Activated CD8-positive, alpha-beta memory T cell treated with anti-CD3 and anti-CD28 coated beads, Interleukin-2, amount 10 ng/mL, durations not matched to agents 7 days and 5 days (primary cell): ENCODE measurements at places on chromosomes 7 and 10. TPM values are rescaled to one million over a fixed set of nuclear protein-coding genes. Genes with fewer than 3 reads are reported as not detected.

The DPCD gene
- 3.7 TPM for total RNA-seq

The SGCE gene
- 2.4 TPM for total RNA-seq

The MYL10 gene
- not detected for total RNA-seq

The C1QL3 gene
- not detected for total RNA-seq

The TUBB8 gene
- total RNA-seq, result not detected

The NPC1L1 gene
- not detected for total RNA-seq

The GALNT17 gene
- total RNA-seq, result not detected

The UCN3 gene
- not detected for total RNA-seq

The LIPK gene
- total RNA-seq, result not detected

The NDUFA5 gene
- 39.7 TPM for total RNA-seq

The PON3 gene
- total RNA-seq, result 0.40 TPM

The PLAC9 gene
- not detected for total RNA-seq

DNA sequence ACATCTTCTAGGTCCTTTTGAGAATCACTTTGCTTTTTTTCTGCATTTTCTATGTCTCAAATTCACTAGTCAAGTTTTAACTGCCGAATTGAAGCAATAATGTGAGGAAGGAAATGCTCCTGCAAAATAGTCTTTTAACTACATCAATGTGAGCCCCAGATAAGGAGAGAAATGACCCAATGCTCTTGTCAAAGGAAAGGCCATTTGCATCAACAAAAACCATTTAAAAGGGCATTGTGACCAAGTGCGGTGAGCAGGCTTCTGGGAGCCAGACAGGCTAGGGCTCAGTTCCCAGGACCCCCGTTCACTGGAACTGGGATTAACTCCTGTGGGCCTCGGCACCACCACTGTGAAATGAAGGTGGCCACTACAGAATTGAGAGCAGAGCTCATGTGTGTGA is 127.9 kb upstream of the EEPD1 start:
- no peaks in the 10 kb centered on the region for H3K36me3 ChIP-seq
- H3K4me1 ChIP-seq, result no peaks in the 10 kb centered on the region
- DNase-seq, result no peak
- H3K4me3 ChIP-seq, result no peak overlapping the region
- H3K27me3 ChIP-seq, result peaks cover 53% of the 10 kb centered on the region

DNA sequence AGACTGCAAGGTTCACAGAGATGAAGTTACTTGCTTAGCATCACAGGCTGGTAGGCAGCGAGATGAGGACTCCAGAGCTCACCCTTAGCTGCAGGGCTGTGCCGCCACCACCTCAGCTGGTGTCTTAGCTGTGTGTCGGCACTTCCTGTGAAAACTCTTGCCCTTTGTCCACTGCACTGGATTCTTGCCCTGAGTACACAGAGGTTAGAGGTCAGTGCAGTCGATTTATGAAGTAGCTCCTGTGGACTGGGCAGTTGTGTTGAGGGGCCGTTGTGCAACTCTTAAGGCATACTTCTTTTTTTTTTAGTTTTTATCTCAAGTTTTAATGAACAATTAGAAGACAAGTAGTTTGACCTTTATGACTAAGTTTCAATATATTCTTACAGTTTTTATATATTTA is 10.6 kb downstream of the NDUFB2 start:
- peaks cover 35% of the 10 kb centered on the region for H3K36me3 ChIP-seq
- DNase-seq, result no peak
- no peak overlapping the region for H3K4me3 ChIP-seq

DNA sequence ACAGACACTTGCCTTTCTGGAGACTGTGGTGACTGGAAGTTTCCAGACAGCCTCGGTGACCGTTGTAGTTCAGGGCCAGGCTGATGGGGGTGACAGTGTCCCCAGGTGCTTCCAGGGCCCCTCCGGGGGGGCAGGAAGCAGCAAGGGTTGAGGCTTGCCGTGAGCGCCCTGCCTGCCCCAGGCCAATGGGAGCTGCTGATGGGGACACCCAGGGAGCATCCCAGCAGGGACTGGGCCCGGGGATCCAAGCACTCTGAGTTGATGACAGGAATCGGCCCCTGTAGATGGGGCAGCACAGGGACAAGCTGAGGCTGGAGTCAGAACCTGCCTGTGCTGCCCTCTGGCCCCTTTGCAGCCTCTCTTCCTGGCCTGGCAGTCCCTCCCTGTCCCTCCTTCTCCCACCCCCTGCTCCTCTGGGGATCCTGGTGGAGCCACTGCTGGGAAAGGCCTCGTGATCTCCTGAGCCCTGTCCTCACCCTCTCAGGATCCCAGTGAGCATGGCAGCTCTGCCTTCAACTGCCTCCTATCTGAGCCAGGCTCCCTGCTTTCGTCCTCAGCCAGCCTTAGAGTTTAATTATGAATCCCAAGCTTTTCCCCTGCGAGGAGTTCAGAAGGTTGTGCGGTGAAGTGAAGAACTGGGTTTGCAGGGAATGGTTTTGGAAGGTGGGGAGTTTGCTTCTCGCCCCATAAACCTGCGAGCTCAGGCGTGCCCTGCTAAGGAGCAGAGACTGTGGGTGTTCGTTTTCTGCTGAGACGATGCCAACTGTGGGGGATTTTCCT is 84.7 kb downstream of the ADCY1 start:
- peak; percentile 31 for DNase-seq
- no peak overlapping the region for H3K4me3 ChIP-seq
- no peaks in the 10 kb centered on the region for H3K27me3 ChIP-seq
- H3K36me3 ChIP-seq, result no peaks in the 10 kb centered on the region
- no peaks in the 10 kb centered on the region for H3K4me1 ChIP-seq

- no peak for DNase-seq
- no peaks in the 10 kb centered on the region for H3K36me3 ChIP-seq
- no peak overlapping the region for H3K4me3 ChIP-seq
- H3K27me3 ChIP-seq, result no peaks in the 10 kb centered on the region
- H3K4me1 ChIP-seq, result no peaks in the 10 kb centered on the region
- H3K27ac ChIP-seq, result no peak overlapping the region
These were observed 735.3 kb downstream of the SUGCT start for GRCh38 chr7:40870108-40870507.

- no peak for DNase-seq
- peaks cover 31% of the 10 kb centered on the region for H3K4me1 ChIP-seq
- H3K27me3 ChIP-seq, result peaks cover 69% of the 10 kb centered on the region
These were observed 24.0 kb upstream of the RNF32 start for GRCh38 chr7:156616269-156617202.

DNA sequence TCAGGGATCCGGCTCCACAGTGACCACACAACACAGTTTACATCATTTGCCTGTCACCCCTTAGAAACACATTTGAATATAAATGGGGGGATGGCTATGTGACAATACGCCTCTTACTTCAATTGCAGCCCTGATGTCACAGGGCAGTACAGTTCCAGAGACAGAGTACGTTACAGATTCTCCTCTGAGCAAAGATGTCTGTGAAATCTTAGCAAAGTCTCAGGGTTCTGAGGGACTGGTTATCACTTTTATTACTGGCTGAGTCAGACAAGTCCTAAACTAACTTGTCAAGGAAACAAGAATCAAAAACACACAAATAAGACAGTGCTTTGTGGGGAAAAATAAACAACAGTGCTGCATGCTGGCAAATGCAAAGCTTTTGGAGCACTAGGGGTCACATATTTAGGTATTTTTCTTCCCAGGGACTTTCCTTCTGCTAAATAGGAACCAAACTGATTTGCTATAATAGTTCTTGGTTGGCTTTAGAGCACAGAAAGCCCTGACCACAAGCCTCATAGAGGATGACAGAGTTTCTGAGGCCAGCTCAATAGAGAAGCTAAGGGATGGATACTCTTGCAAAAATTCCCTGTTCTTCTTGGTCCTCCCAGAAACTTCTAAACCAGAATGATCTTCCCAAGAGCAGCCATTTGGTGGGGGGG is 501.6 kb downstream of the GRID1 start:
- H3K27me3 ChIP-seq, result peaks cover 10% of the 10 kb centered on the region
- H3K4me3 ChIP-seq, result no peak overlapping the region
- no peak for DNase-seq
- H3K36me3 ChIP-seq, result no peaks in the 10 kb centered on the region

DNA sequence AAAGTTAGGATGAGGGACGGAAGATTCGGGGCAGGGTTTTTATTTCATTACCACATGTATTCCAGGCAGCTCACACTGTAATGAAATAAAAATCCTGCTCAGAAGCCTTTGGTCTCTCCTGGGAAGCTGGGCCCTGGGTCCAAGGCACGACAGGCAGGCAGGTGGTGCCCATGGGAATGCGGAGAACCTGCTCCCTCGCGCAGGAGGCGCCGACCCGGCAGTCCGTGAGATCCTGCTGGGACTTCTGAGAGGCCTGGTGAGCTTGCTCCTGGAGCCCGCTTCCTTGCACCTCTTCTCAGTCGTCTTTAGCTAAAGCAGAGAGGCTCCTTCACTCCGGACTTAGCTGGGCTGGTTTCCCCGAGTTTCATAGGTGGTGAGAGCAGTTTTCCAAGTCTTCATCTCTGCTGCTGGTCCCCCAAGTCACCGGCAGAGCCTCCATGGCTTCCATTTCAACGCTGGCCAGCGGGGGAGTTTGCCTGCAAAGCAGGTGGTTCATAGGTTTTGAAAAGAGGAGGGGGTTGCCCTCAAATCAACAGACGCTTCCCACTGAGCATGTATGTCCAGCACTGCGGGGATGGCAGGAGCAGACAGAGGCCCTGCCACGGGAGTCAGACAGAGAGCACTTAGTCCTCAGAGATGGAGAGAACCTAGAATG is 24.5 kb downstream of the IL15RA start:
- H3K27me3 ChIP-seq, result no peaks in the 10 kb centered on the region
- DNase-seq, result no peak
- peaks cover 18% of the 10 kb centered on the region for H3K36me3 ChIP-seq
- H3K27ac ChIP-seq, result no peak overlapping the region

DNA sequence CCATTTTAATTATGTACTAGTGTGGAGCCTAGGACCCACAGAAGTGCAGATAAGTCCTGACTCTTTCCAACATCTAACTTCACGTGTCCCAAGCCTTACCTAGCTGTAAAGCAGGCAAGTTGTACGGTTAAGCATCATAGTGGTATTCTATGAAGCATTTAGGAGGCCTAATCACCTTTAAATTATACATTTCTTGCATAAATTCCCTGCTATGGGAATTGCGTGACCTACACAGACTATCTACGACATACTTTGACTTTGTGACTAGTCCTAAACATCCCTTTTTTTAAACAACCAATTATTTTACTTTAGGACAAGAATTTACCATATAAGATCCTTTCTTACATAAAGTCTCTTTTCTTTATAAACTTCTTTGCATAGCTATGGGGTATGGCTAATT is 37.7 kb upstream of the LRGUK start:
- no peaks in the 10 kb centered on the region for H3K4me1 ChIP-seq
- H3K27ac ChIP-seq, result no peak overlapping the region
- no peak for DNase-seq

DNA sequence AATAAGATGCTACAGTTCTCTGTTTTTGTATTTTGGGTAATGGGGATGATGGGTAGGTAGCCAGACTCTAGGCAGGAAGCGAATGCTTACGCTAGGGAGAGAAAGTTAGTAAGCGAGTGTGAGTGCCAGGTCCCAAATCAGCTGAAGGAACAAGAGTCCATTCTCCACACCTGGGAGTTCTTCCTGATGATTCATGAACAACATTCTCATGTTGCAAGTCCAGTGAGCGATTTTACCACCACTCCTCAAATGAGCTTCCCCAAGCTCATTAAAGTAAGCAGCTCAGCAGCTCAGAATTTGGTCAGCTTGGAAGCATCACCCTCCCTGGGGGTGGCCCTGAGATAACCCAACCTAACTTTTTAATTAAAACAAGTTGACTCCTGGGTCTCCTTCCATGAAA is 27.3 kb downstream of the SH3PXD2A start:
- no peak overlapping the region for H3K27ac ChIP-seq
- DNase-seq, result no peak
- no peak overlapping the region for H3K4me3 ChIP-seq

DNA sequence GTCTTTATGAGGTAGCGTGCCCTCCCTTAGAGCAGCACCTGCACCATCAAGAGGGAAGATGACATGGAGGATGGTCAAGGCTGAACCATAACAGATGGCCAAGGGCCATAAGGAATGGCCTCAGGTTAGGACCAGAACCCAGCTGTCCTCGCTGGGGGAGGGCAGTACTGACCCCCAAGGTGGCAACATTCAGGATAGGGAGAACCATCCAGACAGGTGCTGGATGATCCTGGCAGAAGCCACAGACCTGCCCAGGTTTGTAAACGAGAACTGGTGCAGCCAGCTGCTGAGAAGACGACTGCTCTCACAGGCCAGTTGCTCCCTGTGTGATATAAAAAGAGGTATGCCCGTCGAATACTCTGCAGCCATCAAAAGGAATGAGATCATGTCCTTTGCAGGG is 320.4 kb downstream of the GLRX3 start:
- H3K27ac ChIP-seq, result no peak overlapping the region
- no peaks in the 10 kb centered on the region for H3K4me1 ChIP-seq
- H3K27me3 ChIP-seq, result no peaks in the 10 kb centered on the region
- H3K36me3 ChIP-seq, result no peaks in the 10 kb centered on the region
- H3K4me3 ChIP-seq, result no peak overlapping the region

DNA sequence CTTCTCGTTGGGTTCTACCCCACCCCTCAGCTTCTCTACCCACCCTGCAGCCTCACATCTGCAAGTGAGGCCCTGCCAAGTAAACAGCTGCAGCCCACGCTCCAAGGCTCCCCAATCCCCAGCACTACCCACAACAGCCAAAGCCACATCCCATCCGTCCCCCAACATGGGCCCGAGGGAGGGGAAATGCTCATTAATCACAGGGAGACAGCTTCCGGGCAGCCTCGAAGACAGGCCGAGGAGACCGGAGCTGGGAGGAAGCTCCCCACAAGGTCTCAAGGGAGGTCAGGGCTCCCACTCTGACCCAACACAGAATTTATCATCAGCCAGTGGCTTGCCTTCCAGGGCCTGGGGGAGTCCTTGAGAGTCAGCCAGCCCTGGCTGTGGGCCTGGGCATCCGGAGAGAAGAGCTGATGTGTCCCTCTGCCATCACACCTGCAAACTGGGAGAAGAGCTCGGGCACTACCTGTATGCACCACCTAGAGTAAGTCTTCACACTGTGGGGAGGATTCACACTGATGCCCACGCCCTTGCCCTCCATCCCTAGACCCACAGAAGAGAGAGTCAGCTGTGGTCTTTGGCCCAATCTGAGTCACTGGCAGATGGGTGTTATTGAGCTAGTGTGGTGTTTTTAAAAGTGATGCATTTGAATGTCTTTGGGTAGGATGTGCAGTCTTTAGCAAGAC is 115.5 kb upstream of the ZMIZ1 start:
- H3K36me3 ChIP-seq, result no peaks in the 10 kb centered on the region
- no peaks in the 10 kb centered on the region for H3K4me1 ChIP-seq
- DNase-seq, result no peak
